ENCODE measurements at places on chromosomes 7 and 10.

- DNase-seq, result no peak
Measured at GRCh38 chr10:35020481-35020880, 69.7 kb downstream of the CUL2 start.

DNA sequence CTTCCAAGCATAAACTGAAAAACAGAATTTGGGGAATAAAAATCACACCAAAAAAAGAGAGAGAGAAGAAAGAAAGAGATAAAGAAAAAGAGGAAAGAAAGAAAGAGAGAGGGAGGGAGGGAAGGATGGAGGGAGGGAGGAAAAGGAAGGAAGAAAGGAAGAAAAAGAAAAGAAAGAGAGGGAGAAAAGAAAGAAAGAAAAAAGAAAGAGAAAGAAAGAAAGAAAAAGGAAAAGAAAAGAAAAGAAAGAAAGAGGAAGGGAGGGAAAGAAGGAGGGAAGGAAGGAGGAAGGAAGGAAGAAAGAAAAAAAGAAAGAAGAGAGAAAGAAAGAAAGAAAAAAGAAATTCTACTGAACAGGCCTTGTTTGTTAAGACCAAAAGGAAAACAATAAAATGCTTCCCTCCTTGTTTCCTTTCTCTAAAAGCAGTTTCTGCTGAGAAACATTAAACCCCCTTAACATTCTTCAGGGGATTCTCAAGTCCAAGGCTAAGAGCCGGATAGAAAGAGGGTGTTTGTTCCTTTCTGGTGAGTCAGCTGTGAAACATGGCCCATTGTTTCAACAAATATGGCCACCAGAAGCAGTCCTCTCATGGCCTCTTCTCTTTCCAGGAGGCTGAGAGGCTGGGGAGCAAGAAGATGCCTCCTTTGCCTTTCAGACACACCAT lies 46.9 kb upstream of the GPAM start:
- DNase-seq, result peak; percentile 41

- DNase-seq, result no peak
Measured at GRCh38 chr10:130898381-130898780, 413.1 kb downstream of the TCERG1L start.

DNA sequence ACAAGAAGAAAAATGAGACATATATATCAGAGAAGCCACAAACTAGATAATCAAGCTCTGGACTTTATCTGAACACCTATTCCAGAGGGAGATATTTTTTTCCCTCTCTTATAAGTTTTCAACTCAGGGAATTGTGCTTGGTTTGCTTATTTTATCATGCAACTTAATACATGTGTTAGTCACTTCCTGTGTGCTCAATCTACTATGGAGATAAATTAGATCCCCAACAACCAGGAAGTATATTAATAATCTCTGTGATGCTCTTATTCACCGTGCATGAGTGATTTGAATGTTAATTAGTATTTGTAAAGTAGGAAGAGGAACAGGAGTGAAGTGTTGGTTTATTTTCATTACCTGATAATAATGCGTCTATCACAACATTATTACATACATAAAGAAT lies 38.8 kb upstream of the ZNF365 start:
- DNase-seq, result peak; percentile 23

DNA sequence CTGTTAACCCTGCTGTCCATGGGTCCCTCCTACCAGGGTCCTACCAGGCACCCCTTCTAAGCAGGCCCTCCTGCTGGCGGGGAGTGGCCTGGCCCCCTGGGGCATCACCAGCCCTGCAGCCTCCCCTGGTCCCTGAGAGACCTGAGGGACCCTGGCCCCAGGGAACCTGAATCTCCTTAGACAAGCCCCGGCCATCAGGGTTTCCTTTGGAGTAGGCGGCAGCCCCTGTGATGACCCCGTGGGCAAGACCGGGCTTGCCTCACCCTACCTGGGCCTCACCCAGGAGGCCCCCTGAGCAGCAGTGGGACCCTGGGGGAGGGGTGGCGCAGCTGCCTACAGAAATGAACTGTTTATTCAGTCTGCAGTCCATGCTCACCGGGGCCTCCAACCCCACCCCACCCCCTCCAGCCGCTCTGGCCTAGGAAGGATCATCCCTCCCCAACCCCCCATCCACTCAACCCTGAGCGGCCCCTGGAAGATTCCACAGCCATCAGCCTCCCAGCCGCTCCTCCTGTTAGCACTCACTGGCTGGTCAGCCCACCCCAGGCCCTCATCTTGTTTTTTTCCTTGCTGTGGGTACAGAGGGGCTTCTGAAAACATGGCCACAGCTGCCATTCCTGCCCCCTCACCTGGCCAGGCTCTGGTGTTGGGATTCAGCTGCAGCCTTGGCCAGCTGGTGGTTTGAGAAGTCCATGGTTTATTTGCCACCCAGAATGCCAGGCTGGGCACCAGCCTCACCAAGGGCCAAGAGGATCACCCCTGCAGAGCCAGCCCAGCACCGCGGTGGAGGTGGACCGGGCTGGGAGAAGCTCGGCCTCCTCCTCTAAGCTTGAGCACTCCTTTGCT lies 34.8 kb upstream of the CHST15 start:
- DNase-seq, result no peak

DNA sequence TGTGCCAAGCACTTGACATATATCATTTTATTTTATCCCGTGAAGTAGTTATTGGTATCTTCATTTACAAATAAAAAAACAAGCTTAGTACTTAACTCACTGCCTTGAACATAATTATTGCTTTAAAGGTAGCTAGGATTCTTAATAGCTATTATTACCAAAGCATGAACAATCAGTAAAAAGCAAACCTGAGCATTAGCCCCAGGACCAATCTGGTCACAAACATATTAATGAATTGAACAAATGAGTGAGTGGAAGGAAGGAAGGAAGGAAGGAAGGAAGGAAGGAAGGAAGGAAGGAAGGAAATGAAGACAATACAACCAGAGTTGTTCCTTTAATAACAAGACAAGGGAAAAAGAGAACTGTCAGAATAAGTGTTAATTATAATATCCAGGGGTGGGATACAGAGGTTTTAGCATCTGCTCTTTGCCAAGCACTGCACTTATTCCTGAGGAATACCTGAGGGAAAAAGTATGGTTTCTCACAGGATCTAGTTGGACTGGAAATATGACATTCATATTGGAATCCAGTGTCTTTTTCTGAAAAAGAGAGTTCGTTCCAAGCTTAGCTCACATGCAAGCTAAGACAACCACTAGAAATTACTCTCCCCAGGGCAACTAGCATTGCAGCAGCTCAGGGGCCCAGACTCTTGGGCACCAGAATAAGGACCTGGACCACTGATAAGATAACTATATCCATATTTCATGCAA lies 172.9 kb upstream of the MGMT start:
- no peak for DNase-seq

DNA sequence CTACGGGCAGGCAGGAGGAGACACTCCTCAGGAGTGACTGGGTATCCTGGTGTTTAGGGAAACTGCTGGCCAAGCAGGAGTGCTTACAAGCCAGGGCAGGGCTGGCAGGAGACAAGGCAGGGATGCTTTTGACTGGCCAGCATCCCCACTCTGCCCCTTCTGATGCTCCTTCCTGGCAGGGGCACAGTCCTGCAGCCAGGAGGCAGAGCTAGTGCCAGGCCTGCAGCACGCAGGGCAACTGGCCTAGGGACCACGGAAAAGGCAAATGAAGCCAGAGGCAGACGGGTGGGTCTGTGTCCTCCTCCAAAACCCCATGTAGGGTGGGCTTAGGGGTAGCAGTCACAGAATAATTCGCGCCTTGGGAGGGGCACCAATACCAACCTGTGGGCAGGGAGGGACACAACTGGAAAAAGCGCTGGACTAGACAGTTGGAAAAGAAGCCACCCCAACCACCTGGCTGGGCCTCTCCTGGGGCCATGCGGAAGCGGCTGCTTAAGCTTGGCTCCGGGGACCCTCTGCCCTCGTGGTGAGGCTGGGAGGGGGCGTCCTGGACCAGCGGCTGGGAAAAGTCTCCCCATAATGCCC lies 4.8 kb downstream of the IMPDH1 start:
- peak; percentile 30 for DNase-seq
